ENCODE measurements at places on chromosomes 4 and X.

GRCh38 chr4:26050212-26050643 is 136.2 kb downstream of the SMIM20 start:
- DNase-seq, result no peak

DNA sequence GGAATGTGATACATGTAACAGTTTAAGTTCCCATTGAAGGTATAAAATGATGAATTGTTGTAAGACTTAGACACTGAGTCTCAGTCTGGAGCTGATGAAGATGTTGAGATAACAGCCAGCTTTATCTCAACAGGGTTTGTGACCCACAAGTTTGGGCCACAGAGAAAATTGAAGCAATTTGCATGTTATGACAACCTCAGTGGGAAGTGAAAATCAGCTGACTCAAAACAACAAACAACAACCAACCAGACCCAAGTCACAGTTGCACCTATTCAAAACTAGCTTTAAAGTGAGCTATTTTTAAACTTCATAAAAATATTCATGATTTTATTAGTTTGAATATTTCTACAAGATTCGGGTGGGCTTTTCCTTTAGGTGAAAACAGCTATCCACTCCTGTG is 8.0 kb downstream of the SFRP2 start:
- no peak for DNase-seq

DNA sequence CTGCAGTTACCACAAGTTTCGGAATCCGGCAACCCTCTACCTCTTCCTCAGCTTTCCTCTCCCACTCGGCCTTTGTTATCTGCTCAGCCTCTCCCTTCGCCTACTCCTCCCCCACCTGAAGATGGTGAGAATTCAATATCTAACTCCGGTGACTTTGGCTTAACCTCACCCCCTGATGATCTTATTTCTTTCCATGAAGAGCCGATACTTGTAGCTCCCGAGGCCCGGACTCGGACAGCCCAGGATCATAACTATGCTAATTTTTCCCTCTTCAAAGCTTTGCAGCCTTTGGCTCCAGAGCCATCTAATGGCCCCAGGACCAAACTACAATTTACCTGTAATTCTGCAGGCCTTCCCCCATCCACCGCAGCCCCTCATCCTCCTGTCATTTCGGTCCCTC is 32.0 kb upstream of the MGST2 start:
- no peak for DNase-seq

GRCh38 chr4:5654791-5655190 is 53.6 kb downstream of the EVC2 start:
- DNase-seq, result no peak

GRCh38 chrX:119706616-119707015 is 13.6 kb upstream of the SEPTIN6 start:
- no peak for DNase-seq

All from OCI-LY7 (cell line).